ENCODE measurements at places on chromosomes 1 and 21. TPM values are rescaled to one million over a fixed set of nuclear protein-coding genes. Genes with fewer than 3 reads are reported as not detected.

GRCh38 chr1:17790383-17791054 lies 35.4 kb downstream of the ACTL8 start:
- no peak for DNase-seq

DNA sequence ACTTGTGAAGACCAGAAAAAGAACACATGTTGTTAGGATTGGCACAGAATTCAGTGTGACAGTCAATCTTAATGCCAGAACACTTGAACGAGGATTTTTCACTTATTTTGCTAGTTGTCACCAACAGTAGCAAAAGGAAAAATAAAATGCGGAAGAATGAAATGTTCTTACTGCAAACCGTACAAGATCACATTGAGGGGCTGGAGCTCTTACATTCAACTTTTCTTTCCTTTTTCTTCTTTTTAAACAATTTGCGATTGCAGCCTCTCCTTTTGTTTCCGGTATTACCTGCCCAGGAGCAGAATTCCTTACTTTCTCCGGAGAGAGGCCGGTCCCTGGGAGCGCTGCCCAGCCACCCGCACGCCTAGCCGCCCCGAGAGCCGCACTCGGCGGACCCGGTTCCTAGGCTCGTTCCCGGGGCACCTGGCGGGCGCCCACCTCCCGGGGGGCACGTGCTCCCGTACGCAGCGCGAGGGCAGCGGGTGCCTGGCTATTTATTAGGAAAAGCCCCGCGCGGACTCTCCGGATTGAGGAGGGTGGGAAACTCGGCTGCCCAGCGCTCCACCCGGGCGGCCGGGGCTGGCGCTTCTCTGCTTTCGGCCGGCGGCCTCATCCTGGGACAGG lies 1.2 kb upstream of the CAMTA1 start:
- DNase-seq: no peak

GRCh38 chr1:211548321-211549091 lies 30.5 kb downstream of the SLC30A1 start:
- no peak for DNase-seq

DNA sequence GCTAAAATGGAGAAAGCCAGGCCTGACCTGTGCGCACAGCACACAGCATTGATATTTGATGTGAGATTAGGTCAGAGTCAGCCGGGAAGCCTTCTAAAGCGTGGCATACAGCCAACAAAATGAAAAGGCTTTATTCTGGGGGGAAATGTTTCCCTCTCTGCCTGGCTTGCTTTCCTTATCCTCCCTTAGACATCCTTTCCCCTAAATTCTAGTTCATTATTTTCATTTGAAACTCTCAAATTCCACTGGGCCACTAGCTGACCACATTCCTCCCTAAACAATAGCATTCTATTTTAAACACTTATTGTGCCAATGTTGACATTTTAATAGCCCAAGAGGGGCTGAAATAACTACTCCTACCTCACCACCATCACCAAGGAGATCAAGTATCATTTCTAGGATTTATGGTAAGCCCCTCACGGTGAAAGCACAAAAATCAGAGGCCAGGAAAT lies 49.4 kb downstream of the LEPR start:
- no peak for DNase-seq

DNA sequence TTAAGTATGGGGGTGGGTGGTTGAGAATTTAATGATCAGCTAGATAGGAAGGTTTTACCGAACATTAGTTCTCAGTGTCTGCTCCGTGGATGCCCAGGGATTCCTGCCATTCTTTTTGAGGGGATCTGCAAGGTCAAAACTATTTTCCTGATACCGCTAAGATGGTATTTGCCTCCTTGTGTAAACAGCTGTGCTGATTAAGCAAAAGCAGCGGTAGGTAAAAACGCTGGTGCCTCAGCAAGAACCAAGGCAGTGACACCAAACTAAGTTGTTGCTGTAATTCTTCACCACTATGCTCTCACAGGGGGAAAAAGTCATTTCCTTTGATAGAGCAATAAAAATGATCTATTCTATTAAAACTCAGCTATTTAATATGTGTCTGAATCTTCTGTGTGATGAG lies 229.0 kb downstream of the FMN2 start:
- no peak for DNase-seq

GRCh38 chr21:35025206-35026152 lies 23.6 kb downstream of the RUNX1 start:
- DNase-seq: no peak

GRCh38 chr1:92096317-92096716 lies 16.2 kb downstream of the BTBD8 start:
- DNase-seq: no peak

GRCh38 chr1:230773396-230774033 lies 26.3 kb downstream of the CAPN9 start:
- no peak for DNase-seq

GRCh38 chr1:151058692-151059091 lies 730 bp downstream of the CDC42SE1 start:
- no peak for DNase-seq

- no peak for DNase-seq
Observed at GRCh38 chr1:107220036-107220435, 79.2 kb downstream of the NTNG1 start.

The NIBAN1 gene
- total RNA-seq: 19.0 TPM

The AMPD1 gene
- not detected for total RNA-seq
